ENCODE measurements at places on chromosomes 4 and X.

DNA sequence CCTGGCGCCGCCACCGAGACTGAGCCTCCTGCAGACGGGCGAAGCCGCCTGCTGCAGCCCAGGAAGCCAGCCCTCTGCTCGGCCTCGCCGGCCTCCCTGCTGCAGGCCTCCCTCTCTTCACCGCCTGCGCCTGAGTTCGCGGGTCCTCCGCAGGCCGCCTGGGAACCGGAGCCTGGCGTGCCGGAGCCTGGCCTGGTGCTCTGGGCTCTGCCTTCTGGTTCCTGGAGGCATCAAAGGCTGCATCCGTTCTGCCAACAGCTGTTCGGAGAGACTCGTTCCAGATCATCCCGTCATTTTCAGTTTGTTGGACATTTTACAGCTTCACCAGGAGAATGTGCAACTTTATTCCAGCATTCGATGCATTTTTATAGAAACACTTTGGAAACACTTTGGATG, 178.0 kb downstream of the DCLK2 start:
- no peak for DNase-seq

DNA sequence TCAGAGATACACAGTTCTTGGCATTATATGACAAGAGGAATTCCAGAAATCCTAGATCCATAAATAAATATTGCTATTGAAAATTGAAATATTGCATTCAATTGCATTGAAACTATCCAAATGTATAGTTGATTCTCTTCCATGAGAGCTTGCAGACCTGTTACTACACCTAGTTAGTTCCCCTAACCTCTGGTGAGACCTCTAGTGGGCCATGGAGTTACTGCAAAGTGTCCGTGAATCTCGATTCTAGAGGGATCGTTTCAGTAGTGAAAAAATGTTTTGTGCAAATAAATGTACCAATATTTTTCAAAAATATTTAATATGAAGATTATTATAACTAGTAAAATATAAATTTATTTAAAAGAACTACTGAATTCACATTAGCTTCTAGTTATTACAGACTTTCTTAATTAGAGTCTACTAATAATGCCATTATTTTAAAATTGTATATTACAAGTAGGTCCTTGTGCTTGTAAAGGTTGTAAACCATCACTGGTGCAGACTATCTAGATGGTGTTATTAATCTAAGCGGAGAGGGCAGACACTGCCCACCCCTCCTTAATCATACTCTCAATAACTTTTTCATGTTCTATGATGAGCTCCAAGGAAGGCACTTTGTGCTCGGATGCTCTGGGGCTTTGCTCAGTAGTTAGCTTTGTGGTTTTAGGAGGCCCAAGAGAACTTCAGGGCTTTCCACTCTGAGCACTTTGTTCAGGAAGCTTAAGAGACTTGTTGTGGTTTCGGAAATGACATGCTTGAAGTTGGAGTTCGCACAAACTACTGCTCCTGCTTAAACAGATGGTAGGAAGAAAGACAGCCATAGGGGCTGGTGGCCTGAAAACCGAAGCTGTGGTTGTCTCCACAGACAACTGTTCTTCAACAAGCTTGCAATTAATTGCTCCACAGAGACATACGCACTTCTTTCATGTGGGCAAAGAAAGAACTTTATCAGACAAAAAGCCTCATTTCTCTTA, 42.8 kb downstream of the IL21 start:
- no peak for DNase-seq

GRCh38 chr4:98613453-98614075, 44.8 kb downstream of the TSPAN5 start:
- no peak for DNase-seq

- DNase-seq = no peak
Observed at GRCh38 chrX:24643116-24643515, 4.0 kb downstream of the PCYT1B start.

DNA sequence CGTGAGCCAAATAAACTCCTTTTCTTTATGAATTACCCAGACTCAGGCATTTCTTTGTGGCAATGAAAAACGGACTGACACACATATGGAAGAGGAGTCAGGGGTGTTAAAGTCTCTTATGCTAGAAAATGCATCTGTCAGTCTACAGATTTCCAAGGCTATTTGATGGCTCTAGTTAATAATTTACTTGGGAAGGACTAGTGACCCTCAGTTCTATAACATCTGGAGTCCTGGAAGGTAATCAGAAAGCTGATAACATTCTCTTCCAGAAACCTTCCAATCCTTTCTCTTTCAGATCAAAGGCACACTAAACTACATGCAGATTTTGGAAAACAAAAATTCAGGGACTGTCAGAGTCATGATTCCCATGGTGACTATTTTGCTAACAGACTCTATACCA, 142.0 kb upstream of the TEX13D start:
- DNase-seq = no peak

GRCh38 chrX:21933077-21933476, 7.4 kb upstream of the SMS start:
- no peak for DNase-seq

GRCh38 chr4:142817442-142817841, 28.7 kb downstream of the INPP4B start:
- DNase-seq = no peak

DNA sequence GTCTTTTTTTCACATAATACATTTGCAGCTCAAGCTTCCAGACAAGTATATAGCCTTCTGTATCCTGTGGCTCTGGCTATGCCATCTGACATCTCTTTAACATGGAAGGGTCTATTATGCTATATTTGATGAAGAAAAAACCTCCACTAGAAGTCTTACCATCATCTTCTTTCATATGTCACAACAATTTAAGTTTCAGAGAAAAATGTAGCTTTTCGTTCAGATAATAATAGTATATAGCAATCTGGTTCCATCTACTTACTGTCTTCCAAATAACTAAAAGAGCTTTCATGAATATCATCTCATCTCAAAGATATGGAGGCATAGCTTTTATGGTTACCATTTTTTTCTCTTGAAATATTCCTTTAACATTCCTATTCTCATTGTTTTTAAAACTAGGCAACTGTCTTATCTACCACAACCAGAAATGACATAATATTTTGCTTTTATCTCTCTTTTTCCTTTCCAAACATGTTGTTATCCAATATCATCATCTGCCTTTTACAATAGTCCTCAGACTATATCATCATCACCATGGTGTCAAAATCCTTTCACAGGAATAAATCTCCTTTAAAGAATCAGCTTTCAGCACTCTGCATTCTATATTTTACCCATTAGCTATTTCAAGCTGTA, 1005.1 kb downstream of the PDHA2 start:
- no peak for DNase-seq

GRCh38 chr4:140100771-140101170, 53.2 kb downstream of the MAML3 start:
- DNase-seq = no peak

DNA sequence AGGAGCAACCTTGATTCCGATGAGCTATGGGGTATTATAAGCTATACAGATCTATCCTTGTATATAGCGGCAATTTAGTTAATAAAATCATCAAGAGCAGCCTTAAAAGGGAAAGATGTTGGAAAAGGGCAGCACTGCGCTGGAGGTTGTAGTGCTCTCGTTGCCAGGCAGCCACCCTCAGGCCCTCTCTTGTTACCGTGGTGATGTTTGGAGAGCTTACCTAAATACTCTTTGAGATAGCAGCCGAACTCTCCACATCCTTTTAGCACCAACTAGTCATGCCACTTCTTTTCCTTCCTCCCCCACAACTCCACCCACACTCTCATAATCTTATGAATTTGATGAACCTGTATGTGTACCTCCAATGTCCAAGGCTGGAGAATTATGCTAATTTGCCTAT, 3.8 kb upstream of the RADX start:
- DNase-seq = no peak

DNA sequence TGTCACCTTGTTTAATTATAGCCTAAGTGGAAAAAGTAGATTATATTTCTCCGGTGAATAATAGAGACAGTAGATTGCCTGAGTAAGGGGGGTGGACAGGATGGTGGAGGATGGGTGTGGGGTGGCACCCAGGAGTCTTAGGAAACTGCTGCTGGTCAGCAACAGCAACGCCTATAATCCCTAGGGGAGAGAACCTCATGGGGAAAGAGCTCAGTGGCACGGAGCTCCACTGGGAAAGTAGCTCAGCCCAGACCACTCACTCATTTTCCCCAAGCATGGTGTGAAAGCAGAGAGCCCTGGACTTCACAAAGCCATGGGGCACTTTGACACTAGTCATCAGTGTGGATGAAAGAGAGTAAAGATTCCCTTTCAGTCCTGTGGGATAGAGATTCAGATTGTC, 31.1 kb downstream of the METTL14 start:
- no peak for DNase-seq

DNA sequence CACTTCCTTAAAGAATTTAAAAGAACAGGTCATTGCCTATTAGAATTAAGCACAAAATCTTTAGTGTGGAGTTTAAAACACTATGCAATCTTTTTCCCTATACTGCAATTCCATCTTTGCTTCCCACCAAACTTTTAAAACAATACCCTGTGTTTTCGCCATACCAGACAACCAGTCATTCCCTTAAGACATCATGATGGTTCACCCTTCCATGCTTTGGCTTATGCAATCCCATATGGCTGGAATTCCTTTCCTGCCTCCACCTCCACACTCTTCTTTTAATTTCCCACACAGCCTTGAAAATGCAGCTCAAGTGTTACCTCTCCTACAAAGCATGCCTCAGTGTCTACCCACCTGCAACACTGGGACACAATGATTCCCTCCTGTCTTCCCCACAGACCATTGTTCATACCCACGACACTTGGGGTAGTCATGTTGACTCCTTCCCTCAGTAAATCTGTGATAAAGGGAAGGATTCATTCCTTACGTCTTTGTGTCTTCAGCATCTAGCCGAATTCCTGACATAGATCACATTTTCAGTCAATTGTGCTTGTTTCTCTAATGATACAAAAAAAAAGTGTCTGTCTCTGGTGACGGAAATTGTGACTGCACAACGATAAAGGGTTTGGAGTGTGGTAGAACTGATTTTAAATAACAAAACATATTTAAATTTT, 166.3 kb downstream of the FNIP2 start:
- no peak for DNase-seq

GRCh38 chr4:169226565-169226964, 44.2 kb downstream of the SH3RF1 start:
- no peak for DNase-seq

DNA sequence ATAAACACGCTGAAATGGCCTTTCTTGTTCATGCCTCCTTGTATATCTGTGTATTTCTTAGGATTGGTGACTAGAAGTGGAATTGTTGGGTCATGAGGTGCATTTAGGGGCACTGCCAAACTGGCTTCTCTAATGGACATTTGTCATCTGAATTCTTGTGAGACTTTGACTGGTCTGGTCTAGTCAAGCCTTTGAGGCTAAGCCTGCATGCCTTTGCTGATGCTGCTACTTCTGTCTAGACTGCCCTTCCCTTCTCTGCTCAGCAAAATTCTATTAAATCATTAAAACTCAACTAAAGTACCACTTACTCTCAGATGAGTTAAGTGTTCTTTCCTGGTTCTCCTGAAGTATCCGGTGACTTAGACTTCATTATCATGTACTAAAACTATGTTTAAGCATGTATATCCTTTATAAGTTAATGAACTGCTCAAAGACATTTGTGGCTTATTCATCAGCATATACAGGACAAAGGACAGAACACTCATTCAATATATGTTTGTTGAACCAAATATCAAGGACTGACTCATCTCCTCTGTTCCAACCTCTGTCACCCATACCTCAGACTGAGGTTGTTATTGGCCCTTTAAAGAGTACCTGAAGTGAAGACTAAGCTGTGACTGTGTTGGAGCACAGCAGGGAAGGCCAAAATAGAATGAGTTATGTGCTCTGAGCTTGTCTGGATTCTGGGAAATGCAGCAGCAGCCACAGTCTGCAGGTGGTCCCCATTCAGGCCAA, 9.0 kb downstream of the TCEAL1 start:
- DNase-seq = no peak

GRCh38 chr4:176792326-176793059, at the start of gene VEGFC:
Gene VEGFC, minus strand, starts transcription at chr4:176792922. Its CDS starts 611 bp downstream, at chr4:176792311.
- no peak for DNase-seq

GRCh38 chr4:93342738-93343137, 485.8 kb upstream of the ATOH1 start:
- no peak for DNase-seq

- no peak for DNase-seq
Observed at GRCh38 chr4:107279733-107280132, 243.6 kb upstream of the DKK2 start.

All from GM12878 (cell line).